Stimulated activated CD4-positive, alpha-beta T cell treated with anti-CD3 and anti-CD28 coated beads, Interleukin-2, amount 100 ng/mL, for 4 hours (primary cell): ENCODE measurements at places on chromosomes 16 and 17.

- DNase-seq = no peak
These were observed 731 bp upstream of the EXOC7 start for GRCh38 chr17:76104140-76104895.

- DNase-seq = no peak
These were observed 17.9 kb downstream of the IGFBP4 start for GRCh38 chr17:40460968-40461731.

- no peak for DNase-seq
These were observed 23.0 kb downstream of the VPS35L start for GRCh38 chr16:19578378-19578971.

DNA sequence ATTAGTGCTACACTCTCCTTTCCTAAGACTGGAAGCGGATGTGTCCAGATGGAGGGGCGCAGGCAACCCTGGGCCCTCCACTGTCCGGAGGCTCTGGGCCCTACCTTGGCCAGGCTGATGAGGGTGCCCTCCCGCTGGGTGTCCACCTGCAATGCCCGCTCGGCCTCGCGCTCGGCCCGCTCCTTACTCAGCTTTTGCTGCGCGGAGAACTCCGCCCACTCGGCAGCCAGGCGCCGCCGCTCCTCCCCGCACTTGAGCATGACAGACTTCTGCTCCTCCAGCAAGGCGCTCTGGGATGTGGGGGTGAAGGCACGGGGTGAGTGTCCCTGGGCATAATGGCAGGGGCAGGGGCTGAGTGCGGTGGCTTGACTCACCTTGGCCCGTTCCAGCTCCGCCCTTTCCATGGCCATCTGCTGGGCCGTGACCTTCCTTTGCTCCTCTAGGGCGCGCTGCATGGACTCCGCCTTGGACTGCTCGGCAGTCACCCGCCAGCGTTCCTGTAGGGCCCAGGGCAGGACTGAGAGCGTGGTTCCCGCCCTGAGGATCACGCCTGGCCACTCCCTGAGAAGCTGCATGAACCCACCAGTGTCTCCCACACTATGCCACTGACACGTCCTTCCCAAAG, 10.1 kb upstream of the MRPL38 start:
- DNase-seq = no peak

- DNase-seq = no peak
These were observed 130.4 kb downstream of the MRM1 start for GRCh38 chr17:36731811-36732210.

GRCh38 chr16:17204206-17204605, 266.6 kb downstream of the XYLT1 start:
- no peak for DNase-seq

DNA sequence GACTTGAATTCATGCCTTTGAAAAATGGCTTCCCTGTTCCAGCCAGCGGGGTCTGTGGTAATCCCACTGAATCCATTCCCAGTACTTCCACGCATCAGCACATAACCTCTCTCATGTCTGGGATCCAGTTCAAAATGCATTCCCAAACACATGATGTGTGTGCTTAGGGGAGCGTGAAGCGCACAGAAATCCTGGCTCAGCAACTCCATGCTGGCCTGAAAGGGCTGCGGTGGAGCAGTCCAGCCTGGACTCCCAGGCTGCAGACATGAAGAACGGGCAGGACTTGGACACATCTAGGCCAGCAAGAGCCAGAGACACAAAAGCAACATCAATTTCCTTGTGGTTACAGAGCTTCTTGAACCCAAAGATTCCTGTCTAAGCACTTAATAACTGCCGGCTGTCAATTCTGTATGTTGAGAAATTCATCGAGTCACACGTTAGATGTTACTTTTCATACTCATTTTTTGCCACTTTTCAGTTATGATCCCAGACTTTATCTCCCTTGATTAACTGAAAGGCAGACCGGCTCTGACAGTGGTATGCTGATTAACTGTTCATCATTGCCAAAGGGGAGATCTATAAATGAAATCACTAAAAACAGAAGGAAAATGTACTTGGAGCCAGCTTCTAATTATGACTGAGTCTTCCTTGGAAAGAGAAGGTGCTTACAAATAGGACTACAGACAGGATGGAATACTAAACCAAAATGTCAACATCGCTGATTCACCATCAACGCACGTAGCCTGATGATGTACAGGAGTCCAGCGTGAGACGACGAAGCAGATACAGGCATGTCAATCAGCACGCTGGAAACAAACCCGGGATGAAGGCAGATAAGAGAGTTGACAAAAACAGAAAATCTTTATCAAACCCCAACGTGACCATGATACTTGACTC, 23.0 kb downstream of the NSMCE1 start:
- DNase-seq = no peak

DNA sequence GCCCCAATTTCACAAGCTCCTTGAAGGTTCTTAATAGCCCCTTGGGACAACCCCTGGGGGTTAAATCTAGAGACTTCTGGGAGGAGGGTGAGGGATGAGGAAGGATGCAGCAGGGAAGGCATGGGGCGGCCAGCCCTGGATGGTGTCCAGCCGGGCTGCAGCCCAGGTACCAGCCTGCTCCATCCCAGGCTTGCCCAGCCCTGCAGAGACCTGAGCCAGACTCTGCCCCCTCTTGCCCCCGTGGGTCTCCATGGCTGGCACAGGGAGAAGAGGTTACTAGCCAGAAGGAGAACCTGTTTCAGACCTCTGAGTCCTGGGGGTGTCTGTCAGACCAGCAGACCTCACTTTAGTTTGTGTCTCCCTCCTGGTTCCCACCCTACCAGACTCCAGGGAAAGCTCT, 8.5 kb downstream of the NHERF1 start:
- no peak for DNase-seq

DNA sequence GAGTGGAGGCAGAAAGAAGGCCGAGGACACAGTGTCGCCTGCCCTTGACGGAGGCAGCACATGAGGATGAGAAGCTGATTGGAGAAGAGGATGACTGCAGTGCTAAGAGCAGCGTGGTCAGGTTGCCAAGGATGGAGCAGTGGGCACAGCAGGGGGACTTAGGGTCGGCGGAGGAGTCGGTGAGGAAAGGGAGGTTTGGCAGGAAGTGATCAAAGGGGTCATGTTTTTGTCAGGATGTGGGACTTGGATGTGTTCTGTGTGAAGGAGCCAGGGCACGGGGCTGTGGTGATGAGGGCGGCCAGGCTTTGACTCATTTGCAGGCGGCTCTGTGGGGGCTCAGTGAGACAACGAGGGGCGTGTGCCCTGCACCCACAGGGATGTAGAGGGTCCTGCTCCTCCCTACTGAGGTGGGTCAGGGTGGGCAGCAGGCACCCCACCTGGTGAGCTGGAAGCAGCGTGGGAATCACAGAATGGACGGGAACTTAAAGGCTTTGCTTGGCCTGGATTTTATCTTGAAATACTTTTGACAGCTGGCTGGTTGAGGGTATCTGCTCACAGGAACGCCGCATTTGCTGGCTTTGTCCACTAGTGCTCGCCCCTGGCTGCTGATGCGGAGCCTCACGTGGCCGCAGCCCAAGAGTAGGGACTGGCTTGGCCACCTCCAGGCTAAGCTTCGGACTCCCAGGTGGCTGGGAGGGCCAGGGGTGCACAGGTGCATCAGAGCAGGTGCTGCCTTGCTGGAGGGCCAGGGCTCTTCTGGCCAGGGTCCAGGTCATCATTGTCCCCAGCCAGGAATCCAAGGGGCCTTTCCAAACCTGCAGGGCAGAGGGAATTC, 6.0 kb downstream of the MPG start:
- no peak for DNase-seq

GRCh38 chr17:11047228-11047627, 193.8 kb upstream of the SHISA6 start:
- no peak for DNase-seq

DNA sequence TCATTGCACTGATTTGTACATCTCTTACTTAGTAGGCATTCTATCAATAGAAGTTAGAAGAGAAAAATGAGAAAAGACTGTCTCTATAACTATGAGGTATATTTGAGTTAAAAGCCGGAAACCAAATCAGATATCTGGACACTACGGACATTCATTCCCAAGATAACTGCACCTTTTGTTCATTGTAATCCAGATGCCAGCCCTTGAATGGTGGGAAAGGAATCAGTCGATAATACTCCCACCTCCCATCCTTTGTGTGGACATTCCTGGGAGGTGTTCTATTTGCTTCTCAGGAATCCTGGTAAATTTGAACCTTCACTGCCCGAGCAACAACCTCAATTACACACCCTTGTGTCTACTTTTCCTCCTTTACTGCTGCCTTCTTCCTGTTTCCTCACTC, 225.2 kb downstream of the CHD9NB start:
- DNase-seq = no peak

DNA sequence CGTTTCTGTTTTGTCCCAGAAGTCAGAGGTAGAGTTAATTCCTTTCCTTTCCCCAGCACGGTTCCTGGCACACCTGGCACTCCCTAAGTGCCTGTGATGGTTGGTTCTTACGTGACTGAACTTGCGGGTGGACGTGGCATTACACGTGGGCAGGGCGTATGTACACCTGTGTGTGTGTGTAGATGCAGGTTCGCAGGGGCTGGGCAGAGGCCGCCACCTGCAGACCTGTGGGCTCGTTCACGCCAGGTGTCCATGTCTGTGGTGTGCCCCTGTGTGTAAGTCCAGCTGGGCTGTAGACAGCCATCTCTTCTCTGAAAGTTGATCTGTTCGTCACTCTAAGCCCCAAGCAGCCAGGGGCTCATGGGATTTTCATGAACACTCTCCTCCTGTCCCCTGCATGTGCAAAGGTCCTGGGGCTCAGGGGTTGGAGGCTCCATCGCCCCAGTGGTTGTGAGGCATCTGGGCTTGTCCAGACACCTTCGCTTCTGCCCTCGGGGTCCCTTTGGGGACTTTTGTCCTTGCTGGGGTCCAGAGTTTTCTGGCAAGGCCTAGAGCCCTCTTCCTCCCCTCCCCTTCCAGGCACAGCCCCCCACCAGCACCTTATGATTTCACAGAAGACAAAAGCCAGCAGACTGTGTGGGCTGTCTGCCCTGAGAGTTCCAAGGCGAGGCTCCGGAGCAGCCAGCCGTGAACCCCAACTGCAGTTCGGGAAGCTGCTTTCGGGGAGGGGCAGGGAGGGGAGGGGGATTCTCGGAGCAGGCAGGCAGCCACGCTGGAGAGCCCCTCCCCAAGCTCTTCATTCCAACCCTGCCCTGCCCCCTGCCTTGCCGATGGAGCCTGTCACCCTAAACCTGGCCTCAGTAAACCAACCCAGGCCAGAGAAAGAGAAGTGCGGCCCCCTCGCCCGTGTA, 5.4 kb upstream of the FSCN2 start:
- DNase-seq = no peak

DNA sequence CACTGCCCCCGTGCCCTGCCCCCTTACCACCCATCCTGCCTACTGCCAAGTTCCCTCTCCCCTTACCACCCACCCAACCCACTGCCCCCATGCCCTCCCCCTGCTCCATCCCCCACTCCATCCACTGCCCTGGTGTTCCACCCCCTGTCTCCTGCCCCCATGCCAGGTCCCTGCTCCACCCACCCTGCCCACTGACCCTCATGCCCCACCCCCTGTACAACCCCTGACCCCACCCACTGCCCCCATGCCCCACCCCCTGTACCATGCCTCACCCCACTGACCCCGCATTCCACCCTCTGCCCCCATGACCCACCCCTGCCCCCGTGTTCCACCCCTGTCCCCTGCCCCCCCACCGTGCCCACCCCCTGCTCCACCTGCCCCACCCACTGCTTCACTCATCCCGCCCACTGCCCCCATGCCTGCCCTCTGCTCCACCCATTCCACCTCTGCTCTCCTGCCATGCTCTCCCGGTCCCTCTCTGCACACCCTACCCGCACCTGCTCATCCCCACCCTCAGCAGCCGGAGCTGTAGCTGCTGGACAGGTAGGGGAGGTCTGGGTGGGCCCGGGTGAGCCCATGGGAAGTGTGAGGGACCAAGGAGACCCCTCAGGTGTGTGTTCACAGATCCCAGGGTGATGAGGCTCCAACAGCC, 7.4 kb upstream of the FN3KRP start:
- no peak for DNase-seq

- no peak for DNase-seq
These were observed 19.4 kb downstream of the PIK3R5 start for GRCh38 chr17:8946071-8946470.

GRCh38 chr17:2406903-2407790, 6.3 kb upstream of the MNT start:
- no peak for DNase-seq

DNA sequence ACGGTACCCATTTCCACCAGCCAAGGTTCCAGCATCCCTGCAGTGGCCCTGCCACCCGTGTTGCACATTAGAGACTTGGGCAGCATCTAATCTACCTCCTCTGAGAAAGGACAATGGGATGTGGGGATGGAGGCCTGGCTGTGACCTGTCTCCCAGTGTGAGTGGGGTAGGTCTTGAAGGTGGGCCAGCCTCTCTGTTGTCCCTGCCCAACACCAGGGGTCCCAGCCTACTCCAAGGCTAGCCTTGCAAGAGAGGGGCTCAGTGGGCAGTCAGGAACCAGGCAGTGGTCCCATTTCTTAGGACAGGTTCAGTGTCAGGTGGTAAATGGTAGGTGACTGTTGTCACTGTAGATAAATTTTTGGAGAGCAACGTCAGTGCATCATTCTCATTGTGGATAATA, 384.5 kb downstream of the SNX29 start:
- DNase-seq = no peak

- DNase-seq = no peak
These were observed 148.3 kb downstream of the CDH8 start for GRCh38 chr16:61887903-61888302.

- no peak for DNase-seq
These were observed 91.2 kb downstream of the TMEM132E start for GRCh38 chr17:34670618-34671017.

GRCh38 chr17:76479515-76480060, 12.2 kb downstream of the AANAT start:
- DNase-seq = no peak

DNA sequence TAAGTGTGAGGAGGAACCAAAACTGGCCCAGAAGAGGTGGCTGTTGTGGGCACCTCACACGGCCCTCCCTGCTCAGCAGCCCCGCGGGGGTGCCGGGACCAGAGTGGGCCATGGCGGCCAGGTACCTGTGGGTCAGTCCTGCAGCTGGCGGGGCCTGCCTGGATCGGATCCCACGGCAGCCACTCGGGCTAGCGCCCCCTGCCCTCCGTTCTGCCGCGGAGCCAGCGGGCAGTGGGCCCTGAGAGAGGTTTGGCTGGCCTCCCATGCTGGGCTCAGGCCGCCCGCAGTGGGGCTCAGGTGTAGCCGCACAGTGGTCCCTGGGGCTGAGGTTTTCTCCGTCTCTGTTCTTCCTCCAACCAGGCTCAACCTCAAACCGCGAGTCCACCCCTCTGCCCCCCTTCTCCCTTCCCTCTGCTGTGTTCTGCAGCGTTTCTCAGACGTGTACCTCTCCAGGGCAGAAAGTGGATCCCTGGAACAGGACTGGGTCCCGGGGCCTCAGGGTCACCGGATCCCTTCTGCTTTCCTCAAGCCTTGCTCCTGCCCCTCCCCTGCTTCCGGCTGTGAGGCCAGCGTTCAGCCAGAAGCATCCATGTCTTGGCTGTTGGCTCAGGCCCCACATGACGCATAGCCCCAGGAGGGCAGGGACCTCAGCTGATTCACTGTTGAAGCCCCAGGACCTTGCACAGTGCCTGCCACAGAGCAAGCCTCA, 28.6 kb upstream of the ITGA3 start:
- DNase-seq = no peak

GRCh38 chr17:2964831-2965230, 98.6 kb downstream of the OR1D5 start:
- no peak for DNase-seq

- no peak for DNase-seq
These were observed 7.8 kb upstream of the TMEM132E start for GRCh38 chr17:34571428-34572130.
